ENCODE measurements at places on chromosomes 2 and 18.

- DNase-seq, result no peak
Observed at GRCh38 chr2:241802421-241803318, 6.3 kb upstream of the NEU4 start.

GRCh38 chr2:190891889-190892288 is 11.3 kb downstream of the GLS start:
- DNase-seq, result no peak

DNA sequence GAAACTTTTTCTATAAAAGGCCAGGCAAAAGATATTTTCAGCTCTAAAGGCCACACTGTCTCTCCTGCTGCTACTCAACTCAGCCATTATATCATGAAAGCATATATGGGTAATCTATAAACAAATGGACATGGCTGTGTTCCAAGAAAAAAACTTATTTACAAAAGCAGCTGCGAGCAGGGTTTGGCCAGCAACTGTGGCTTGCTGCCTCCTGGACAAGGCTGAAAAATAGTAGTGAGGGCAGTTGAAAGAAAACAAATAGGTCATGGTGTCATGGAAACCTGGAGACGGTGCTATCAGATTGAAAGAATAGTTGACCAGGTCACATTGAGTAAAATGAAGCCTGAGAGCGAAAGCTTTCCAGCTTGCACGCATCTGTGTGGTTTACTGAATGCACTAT is 89.2 kb upstream of the LRATD1 start:
- no peak for DNase-seq

- no peak for DNase-seq
Observed at GRCh38 chr18:33375829-33376228, 64.7 kb downstream of the CCDC178 start.

GRCh38 chr2:239372835-239373234 is 28.0 kb downstream of the HDAC4 start:
- no peak for DNase-seq

DNA sequence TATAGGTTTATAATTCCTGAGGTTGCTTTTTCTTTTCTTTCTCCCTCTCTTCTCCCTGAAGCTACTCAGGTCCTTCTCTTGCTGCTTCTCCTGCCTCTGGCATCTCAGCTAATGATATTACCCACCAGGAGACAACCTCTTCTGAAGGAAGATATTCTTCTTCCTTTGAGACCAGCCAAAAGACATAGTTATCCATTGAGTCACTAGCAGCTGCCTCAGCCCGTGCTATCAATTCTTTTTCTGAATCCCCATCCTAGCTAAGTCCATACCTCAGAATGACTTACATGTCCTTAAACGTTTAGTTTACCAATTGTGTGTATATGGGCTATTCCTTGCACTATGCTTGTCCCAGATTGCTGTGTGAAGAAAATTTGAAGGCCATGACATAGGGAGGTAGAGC is 25.0 kb upstream of the RNF103 start:
- no peak for DNase-seq

DNA sequence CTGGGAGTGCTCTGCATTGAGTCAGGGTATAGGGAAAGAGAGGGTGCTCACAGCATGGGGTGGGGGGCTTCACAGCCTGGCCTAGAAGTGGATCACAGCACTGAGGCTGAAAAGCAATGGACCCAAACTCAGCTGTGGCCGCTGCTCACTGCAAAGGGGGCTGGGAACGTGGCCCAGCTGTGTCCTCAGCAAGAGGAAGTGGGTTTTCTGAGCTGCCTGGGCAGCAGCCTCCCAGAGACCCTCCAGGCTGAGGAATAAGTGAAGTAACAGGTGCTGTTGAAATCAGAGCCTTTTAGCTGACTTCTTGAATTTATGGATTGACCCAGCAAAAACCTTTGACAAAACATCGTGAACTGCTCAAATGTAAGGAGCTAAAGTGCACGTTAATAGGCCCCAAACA is 35.2 kb downstream of the PTGR3 start:
- DNase-seq, result peak; percentile 15

GRCh38 chr2:133658020-133658903 is 90.0 kb upstream of the NCKAP5 start:
- no peak for DNase-seq

DNA sequence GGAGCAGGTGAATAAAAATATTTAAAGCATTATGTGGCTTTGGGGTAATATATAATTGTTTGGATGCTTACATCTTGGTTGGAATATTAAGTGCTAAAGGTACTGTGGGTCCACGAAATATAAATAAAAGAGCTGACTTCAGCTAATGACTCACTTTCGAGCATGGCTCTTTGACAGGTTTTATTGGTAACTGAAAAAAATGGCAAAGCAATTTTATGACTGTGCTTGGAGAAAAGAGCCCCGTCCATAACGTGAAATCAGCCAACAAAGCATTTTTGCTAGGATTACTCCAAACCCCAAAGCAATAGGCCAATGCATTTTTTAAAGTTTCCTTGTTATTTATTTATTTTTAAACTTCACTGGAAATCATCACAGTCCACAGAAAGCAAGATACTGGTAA is 397.2 kb upstream of the CDH19 start:
- DNase-seq, result no peak

DNA sequence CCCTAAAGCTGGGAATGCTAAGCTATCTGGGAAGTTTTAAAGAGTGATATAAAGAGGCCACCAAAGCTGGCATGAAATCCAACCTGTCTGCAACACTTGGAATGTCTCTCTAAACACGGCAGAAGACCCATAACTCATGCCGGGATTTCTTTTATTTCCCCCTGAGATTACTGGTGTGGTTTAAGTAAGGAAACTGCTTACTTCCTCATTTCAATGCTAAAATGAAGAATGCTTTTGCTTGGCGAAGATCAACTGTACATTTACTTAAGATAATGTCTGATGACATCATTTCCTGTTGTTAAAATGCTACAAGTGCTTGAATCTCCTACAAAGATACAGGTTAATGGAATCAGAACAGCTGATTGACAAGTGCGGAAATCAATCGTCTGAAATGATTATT is 353.8 kb upstream of the SALL3 start:
- DNase-seq, result no peak

DNA sequence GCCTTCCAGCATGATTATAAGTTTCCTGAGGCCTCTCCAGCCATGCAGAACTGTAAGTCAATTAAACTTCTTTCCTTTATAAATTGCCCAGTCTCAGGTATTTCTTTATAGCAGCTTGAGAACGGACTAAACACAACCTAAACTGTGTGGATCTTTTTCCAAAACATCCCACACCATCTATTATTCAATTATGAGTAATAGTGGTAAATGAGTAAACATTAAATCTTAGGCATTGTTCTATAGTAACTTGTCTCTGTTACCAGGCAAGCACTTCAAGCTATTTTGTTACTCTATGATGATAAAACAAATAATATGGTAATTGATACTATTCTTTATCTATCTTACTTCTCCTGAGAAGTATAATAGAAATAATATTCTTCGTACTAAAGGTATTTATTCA is 536.9 kb upstream of the CHAC2 start:
- DNase-seq, result no peak

DNA sequence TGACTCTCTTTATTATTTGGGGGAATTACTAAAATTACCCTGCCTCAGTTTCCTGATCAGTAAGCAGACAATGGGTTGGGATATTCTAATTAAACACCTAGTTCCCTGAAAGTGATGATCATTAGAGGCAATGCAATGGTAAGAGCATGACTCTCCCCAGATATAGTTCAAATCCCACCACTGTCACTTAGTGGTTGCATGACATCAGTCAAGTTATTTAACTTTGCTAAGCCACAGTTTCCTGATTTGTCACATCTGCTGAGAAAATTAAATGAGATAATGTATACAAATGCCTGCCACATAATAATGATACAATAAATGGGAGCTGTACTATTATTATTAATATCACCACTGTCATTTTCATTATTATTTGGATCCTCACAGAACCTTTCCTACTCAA is 29.9 kb downstream of the ZEB2 start:
- no peak for DNase-seq

DNA sequence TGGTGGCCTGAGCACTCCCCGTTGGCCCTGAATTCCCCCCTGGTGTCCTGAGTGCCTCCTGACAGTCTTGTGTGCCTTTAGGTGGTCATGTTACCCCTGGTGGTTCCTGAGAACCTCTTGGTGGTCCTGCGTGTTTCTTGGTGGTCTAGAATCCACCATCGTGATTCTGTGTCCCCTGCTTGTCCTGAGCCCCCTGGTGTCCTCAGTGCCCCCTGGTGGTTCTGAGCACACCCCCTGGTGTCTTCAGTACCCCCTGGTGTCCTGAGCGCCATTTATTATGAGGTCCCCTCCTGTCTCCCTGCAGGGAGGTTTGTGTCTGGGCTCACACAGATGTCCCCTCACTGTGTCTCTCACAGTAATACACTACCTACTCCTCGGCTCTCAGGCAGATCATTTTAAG is 61.3 kb upstream of the MAL start:
- no peak for DNase-seq

GRCh38 chr2:73112026-73112912 is 479 bp downstream of the RAB11FIP5 start:
- DNase-seq, result no peak

GRCh38 chr2:119223521-119224390 is at the start of gene STEAP3:
TSS of gene STEAP3 (plus strand) at chr2:119223834. CDS start at chr2:119231013, 7,179 bp downstream.
- DNase-seq, result peak; percentile 9

DNA sequence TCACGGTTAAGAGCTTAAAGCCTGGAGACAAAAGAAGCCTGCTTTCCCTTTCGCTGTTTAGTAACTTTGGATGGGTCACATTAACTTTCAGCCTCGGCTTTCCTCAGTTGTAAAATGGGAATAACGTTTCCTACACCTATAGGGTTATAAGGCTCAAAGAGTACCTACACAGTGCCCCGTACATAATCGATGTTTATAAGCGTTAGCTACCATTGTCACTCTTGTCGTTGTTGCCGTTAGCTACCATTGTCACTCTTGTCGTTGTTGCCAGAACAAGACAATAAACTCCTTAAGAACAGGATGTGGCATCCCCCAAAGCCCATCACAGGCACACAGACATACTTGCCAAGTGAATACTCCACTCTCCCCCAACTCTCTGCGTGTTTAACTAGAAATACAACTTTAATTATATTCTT is 901 bp upstream of the MFSD6 start:
- DNase-seq, result no peak

GRCh38 chr2:1588978-1589621 is 155.2 kb downstream of the PXDN start:
- DNase-seq, result no peak

GRCh38 chr18:49645841-49646351 is 84.0 kb downstream of the LIPG start:
- DNase-seq, result no peak

GRCh38 chr2:70516596-70516995 is 37.0 kb downstream of the TGFA start:
- no peak for DNase-seq

GRCh38 chr18:25322806-25323205 is 29.2 kb downstream of the ZNF521 start:
- DNase-seq, result no peak

DNA sequence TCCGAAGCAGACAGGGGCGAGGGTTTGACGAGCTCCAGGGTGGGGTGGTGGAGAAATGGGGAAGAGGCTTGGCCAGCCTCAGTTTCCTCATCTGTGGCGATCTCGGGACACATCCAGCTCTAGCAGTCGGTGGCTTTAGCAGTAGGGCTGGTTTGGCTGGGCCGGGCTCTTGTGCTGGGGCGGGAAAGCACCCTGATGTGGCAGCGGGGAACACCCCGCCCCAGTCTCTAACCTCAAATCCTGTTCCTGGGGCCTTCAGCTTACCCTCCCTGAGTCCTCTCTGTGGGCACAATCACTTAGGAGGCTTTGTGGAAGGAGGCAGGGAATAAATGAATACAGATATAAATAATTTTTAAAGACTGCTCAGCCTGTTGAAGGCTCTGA is 26.5 kb upstream of the MCFD2 start:
- DNase-seq, result peak; percentile 70

DNA sequence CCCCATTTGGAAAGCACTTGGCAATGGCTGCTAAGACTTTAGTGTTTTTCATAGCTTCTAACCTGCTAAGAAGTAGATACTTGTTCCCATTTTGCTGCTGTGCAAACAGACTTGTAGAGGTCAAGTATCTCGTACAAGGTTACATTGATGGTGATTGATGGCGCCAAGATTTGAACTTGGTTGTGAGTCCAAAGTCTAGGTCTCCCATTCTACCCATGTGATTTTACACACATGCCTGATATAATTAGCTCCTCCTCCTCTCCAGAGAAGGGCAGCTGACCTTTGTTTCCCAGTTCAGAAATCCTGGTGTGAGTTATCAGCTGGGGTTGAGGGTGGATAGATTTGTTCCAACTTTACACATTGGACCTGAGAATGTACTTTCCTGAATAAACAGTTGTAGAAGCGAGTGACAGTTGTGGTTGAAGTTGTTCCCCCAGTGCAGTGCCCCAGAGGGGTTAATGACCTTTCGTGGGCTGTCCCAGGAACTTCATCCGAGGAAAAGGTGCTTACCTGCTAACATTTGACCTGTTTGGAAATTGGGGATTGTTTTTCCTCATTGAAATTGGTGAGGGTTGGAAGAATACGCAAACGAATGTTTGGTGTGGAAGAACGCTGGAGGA is 10.4 kb downstream of the TCF7L1 start:
- DNase-seq, result no peak

GRCh38 chr2:191574232-191574631 is 103.7 kb upstream of the NABP1 start:
- DNase-seq, result no peak

DNA sequence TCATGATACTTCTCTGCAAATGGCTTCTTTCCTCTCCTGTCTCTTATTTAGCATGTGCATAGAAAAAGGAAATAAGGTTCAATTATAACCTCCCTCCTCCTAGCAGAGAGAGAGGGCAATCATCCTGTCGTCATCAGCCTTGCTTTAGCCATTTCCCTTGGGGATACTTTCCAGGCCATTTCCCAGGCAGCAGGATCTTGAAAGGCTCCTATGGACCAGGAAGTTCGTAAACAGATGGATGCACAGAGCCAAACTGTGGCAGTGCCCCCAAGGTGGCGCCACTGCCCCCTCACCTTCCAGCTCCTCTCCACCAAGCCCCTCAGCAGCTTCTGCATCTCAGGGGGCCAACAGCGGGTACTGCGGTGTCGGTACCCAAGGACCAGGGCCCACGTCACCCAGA is 157.4 kb downstream of the DTNA start:
- no peak for DNase-seq

DNA sequence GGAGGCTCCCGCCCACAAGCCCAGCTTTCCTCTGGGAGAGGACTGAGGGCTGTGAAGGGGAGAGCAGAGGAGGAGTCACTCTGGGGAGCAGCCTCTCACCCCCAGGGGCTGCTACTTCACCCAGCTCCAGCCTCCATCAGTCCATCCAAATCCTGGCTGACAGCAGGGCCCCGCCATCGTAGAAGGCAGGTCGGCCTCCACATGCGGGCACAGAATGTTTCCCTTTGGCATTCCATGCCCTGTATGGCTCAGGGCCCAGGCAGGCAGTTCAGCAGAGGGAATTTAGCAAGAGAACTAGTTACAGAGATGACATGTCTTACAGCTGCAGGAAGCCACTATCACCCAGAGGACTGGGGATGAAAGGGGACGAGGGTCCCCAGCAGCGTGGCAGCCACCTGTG is 6.4 kb upstream of the ODC1 start:
- no peak for DNase-seq

GRCh38 chr2:73970850-73971471 is 13.7 kb upstream of the TET3 start:
- peak; percentile 53 for DNase-seq

GRCh38 chr2:241443486-241444223 is 64.7 kb downstream of the STK25 start:
- DNase-seq, result peak; percentile 86

- no peak for DNase-seq
Observed at GRCh38 chr2:234989183-234989701, 37.4 kb downstream of the SH3BP4 start.

All from CD8-positive, alpha-beta T cell (primary cell).